ENCODE measurements at places on chromosomes 13 and 19.

DNA sequence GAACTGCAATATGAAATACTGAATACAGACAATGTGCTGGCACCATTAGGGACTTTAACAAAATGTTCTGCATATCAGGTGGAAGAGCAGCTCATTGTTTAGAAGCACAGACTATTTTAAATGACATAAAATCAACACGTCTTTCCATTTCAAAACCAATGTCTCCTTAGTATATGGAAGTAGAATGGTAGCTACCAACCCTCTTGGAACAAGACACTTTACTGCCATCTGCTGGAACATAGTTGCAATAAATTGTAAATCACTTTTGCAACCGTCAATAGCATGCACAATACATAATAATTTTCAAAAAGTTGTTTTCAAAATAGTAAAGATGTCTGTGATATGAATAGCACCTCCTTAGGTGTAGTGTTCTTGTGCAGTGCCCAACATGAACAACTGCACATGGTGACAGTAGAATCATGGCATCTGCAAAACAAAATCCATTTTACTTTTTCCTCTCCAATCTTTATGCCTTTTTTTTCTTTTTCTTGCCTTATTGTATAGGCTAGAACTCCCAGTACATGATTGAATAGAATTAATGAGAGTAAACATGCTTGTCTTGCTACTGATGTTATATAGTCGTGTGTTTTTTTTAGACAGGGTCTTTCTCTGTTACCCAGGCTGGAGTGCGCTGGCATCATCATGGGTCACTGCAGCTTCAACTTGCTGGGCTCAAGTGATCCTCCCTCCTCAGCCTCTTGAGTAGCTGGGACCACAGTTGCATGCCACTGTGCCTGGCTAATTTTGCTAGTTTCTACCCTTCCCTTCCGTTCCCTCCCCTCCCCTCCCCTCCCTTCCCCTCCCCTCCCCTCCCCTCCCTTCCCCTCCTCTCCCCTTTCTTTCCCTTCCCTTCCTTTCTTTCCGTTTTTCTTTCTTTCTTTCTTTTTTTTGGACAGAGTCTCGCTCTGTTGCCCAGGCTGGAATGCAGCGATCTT is 7.8 kb upstream of the LYPD5 start:
- DNase-seq: peak; percentile 55

DNA sequence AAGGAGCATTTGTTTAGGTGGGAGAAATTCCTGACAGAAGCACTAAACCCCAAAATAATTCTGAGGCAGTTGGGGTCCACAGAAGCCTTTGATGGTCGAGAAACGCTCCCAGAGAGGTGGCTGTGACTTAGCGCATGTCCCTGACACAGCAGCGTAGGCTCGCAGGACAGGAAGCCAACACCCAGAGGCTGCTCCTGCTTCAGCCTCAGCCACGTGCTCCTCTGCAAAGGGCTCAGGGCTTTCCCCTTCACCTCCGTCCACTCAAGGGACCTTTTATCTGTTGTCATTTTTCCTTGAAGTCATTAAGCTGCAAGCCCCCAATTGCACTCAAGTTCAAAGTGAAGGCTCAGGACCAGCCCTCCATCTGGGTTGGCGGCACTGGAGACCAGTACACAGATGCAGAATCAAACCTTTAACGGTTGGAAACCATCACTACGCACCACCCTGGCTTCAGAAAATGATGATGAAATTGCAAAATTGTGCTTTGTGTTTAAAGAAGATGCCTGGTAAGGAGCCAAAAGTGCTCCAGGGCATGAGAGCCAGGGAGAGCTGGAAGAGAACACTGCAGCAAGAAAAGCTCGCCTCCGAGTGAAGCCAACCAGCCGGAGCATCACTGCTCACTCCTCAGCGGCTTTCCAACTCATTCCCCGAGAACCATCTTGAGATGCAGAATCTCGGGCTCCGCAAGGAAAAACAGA is 219.6 kb downstream of the RAP2A start:
- DNase-seq: no peak

- no peak for DNase-seq
These were observed 3.2 kb upstream of the ADAT3 start for GRCh38 chr19:1901940-1902404.

DNA sequence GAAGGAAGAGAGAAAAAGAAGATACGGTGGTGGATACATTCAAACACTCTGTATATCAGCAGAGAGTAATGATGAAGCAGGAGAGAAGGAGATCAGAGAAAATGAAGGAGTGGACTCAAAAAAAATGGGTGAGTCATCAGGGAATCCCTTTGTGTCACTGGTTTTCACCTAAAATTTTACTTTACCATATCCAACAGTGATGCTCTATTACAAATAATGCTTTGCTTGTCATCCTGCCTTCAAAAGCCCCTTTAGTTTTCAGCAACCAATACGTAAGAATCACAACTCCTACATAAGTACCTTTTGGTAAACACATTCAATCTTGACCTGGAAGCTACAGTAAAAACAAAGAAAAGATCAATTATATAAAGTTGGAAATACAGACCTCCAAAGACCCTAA is 88.8 kb downstream of the ENOX1 start:
- DNase-seq: no peak

GRCh38 chr19:36222503-36222902 is 7.6 kb downstream of the ZNF146 start:
- no peak for DNase-seq

DNA sequence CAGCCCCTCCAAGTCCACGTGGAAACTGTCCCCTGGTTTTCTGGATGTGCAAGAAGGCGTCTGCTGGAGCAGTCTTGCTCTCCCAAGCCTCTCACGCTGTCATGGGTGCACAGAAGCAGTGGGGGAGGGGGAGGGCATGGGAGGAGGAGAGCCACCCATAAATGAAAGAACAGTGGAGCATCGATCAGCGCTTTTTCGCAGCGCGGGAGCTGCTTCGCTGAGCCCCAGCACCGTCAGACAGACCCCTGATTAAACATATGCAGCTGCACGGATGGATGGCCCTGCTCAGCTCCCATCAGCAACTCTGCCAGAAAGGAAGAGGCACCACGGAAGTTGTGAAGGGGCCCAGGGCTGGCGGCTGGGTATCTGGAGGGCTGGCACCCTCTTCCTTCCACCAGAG is 264.9 kb downstream of the UQCRFS1 start:
- no peak for DNase-seq

- no peak for DNase-seq
These were observed 173.1 kb downstream of the ABCC4 start for GRCh38 chr13:95128045-95128643.

DNA sequence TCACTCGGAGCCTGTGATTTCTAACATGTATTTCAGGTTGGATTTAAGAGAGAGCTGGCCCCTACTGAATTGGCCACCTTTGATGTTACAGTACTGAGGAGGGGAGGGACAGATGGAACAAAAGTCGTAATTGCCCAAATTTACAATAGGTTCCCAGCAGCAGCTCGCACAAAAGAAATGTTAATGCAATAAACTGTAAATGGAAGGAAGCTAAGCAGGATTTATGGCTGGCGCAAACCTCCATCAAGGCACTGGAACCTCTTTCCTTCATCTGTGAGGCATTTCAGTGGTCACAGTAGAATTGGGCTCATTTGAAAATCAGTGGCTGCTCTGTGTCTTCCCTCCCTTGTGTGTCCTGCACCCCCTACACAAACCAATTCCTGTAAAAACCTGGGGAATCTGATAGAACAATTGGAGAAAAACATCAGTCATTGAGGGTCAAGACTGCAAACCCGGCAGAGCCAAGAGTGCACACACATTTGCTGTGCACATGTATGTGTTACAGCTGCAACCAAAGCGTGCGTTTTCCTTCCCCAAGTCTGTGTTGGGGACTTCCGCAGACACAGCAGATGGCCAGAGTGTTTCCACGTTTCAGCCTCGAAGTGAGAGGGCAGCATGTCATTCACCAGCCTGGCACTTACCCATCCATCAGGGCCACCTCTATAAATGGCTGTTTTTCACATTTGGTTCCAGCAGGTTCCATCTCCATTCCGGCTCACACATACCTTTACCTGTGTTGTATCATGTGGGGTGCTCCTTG is 192.8 kb downstream of the TM9SF2 start:
- no peak for DNase-seq

DNA sequence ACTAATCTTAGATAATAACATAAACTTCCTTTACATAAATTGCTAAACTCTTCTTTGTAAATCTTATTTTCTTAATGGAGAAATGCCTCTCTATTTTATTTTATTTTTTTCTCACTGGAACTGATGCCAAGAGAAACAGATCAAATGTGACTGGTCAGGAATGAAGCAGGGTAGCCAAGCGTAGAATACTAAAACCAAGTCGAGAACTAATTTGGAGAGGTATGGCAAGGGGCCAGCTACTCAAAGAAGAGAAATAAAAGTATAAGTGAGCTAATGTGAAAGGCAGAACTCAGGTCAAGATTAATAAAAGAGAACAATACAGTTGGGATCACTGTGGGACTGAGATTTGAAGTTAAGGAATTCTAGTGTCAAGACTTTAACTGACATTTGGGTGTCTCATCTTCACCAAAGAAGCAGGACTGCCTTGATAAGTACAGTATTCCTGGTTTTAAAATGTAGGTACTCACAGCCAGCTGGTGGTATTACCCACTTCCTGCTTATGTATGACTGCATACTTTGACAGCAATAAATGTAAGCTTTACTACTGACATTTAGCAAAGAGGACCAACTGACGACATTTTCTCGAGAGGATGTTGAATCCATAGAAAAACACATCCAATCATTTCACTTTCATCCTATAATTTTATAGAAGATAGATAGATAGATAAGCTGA is 1192.2 kb downstream of the EFNB2 start:
- DNase-seq: peak; percentile 17

DNA sequence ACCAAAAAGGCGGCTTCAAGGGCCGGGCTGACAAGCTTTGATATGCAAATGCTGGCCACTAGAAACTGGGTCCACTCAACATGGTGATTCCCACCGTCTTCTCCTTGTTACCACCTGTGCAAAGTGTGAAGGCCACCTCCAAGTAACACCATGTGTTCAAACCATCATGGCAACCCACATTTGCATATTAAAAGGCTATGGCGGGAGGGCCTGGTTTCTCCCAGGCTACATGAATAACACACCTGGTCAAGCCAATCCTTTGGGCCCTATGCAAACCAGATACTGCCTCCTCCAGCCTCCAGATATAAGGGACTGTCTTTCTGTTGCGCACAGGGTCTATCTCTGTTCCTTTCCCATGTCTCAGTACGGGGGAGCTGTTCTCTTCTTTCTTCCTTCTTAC is 36.6 kb upstream of the ZSCAN5A start:
- DNase-seq: no peak

DNA sequence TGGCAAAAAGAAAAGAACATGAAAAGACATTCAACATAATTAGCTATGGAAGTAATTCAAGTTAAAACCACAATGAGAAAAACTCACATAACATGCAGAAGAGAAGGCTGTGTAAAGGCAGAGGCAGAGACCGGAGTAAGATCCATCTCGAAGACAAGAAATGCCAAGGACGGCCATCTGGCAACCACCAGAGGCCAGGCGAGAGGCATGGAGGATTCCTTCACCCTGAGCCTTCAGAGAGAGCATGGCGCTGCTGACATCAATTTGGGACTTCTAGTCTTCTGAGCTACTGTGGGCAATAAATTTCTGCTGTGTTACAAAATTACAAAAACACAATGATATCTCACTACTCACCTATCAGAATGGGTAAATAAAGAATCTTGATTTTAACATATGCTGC is 381.0 kb downstream of the TSHZ3 start:
- DNase-seq: peak; percentile 10

GRCh38 chr13:73273745-73274144 is 214.9 kb downstream of the KLF5 start:
- peak; percentile 93 for DNase-seq

DNA sequence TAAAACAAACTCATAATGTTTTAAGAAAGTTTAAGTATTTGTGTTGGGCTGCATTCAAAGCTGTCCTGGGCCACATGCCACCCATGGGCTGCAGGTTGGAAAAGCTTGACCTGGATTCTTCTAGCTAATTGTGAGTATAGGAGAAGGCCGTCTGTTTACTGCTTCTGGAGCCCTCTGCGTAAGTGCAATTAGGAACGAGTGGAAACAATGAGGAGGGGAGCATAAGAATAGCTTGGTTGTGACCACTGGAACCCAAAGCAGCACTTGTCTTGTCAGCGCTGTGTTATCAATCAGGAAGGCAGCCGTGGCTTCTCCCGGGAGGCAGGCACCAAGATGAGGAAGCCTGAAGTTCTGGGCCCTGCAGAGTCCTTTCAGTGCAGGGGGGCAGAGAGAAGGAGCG is 110.4 kb upstream of the MBNL2 start:
- DNase-seq: no peak

DNA sequence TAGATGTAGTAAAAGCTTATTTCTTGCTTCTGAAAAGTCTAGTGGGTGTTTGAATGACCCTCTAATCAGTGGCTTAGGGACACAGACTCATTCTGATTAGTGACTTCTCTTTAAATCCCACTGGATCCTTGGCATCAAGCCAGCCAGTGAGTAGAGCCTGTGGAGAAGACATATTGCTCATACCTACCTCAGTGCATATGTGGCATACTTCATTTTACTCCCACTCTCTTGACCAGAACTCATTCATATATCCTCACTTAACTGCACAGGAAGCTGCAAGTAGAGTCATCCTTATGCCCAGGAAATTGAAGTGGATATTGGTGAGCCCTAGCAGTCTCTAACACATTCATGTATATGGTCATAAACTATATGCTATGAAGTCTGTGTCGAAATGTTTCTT is 148.3 kb downstream of the PDS5B start:
- peak; percentile 71 for DNase-seq

DNA sequence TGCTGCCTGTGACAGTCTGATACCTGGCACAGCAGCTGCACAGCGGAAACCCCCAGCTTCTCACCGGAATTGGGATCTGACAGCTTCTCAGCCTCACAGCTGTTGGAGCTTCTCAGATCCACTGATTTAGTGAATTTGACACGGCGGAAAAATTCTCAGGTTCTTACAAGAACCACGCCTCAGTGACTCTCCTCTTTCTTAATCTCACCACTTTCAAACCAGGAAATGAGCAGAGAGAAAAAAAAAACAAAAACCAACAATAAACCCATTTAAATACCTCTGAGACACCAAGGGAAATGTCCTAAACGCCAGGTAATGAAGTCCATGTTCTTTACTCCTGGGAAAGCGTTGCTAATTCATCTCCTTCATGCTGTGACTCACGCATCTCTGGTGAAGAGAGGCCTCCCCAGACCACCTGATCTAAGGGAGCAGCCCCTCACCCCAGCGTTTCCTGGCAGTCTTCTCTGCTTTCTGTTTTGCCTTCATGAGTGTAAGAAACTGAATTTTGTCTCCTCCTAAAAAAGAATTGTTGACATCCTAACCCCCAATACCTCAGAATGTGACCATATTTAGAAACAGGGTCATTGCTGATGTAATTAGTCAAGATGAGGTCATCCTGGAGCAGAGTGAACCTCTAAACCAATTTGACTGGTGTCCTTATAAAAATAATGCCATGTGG is 15.9 kb upstream of the IZUMO2 start:
- no peak for DNase-seq

GRCh38 chr19:40395956-40396355 is 6.0 kb upstream of the HIPK4 start:
- no peak for DNase-seq

DNA sequence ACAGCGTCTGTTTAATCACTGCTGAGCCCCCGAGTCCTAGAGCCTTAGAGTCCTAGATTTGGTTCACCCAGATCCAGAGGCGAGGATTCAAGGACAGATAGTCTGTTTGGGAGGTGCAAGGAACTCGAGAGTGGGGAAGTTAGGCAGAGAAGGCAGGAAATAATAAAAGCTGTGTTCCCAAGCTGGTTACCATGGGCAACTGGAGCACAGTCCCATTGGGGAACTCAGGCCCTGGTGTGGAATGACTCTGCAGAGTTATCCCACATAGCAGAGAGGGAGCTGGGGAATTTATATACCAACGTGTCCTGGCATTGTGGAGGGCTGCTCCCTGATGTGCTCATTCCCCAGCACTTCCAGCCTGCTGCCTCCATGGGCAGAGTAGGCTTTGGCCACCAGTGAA is 9.7 kb downstream of the IGSF23 start:
- peak; percentile 41 for DNase-seq

- peak; percentile 95 for DNase-seq
These were observed 71.9 kb upstream of the KLF12 start for GRCh38 chr13:74206061-74206561.
